Heart left ventricle (tissue), 16 donors: ENCODE measurements at places on chromosomes 11 and 22. TPM values are rescaled to one million over a fixed set of nuclear protein-coding genes. Genes with fewer than 3 reads are reported as not detected.

Gene MIOX
- not detected for total RNA-seq

Gene PHLDA2
- total RNA-seq: 1.0 TPM

Gene UBQLNL
- total RNA-seq: 0.16 TPM

Gene KRTAP5-8
- total RNA-seq: not detected

Gene OR52E2
- not detected for total RNA-seq

Gene P2RY6
- 1.2 TPM for total RNA-seq

Gene IFITM1
- total RNA-seq: 277 TPM

Gene GAB4
- not detected for total RNA-seq

Gene KCNJ1
- not detected for total RNA-seq

DNA sequence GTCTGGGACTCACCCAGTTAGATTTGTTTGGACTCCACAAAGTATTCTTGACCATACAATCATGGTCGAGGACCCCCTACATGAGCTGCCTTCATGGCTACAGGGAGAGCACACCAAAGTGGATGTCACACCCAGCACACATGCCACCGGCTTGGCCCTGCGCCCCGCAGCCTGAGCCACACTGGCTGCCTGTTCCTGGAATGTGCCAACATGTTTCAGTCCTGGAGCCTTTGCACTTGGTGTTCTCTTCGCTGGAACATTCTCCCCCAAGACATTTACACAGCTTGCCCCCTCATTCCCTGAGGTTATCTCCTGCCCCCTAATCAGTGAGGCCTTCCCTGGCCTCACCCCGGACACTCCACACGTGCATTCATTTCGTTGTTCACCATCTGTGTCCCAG, 46.0 kb downstream of the PPARA start:
- DNase-seq: peak; percentile 64
- no peaks in the 10 kb centered on the region for H3K27me3 ChIP-seq
- H3K36me3 ChIP-seq: peaks cover 38% of the 10 kb centered on the region
- peak overlapping the region; percentile 48 for H3K27ac ChIP-seq
- H3K4me1 ChIP-seq: peaks cover 10% of the 10 kb centered on the region

- peak overlapping the region; percentile 34 for H3K4me3 ChIP-seq
- peaks cover 1% of the 10 kb centered on the region for H3K36me3 ChIP-seq
- peaks cover 82% of the 10 kb centered on the region for H3K4me1 ChIP-seq
Measured at GRCh38 chr11:1485504-1485885, 1.1 kb downstream of the MOB2 start.

GRCh38 chr22:28978158-28978557, 83.5 kb downstream of the C22orf31 start:
- no peak for DNase-seq
- H3K27ac ChIP-seq: peak overlapping the region; percentile 34
- H3K4me1 ChIP-seq: peaks cover 18% of the 10 kb centered on the region
- no peaks in the 10 kb centered on the region for H3K27me3 ChIP-seq
- no peaks in the 10 kb centered on the region for H3K36me3 ChIP-seq
- H3K4me3 ChIP-seq: no peak overlapping the region

DNA sequence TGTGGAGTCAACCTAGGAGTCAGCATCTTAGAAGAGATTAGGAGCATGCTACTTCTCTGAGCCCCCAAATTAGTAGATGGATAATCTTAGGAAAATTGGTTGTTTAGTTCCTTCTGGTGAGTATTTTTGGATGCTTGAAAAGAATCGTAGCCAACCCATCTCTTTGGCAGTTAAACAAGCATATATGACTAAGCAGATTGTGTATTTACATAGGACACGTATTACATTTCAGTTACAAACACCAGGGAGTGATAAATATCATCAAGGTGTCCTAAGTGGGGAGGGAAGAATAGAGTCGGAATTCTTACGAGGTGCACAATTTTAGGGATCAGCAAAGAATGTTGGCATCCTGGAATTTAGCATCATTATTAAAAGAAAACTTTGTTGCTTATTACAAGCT, 13.5 kb downstream of the PLET1 start:
- H3K4me3 ChIP-seq: no peak overlapping the region
- no peak for DNase-seq
- no peaks in the 10 kb centered on the region for H3K27me3 ChIP-seq
- no peaks in the 10 kb centered on the region for H3K4me1 ChIP-seq
- H3K27ac ChIP-seq: no peak overlapping the region

- H3K4me1 ChIP-seq: no peaks in the 10 kb centered on the region
- no peak overlapping the region for H3K4me3 ChIP-seq
- H3K27me3 ChIP-seq: peaks cover 3% of the 10 kb centered on the region
- no peak for DNase-seq
- H3K36me3 ChIP-seq: no peaks in the 10 kb centered on the region
Measured at GRCh38 chr22:35489239-35489638, 51.4 kb upstream of the RASD2 start.

GRCh38 chr22:22375576-22376351, 131.2 kb downstream of the VPREB1 start:
- DNase-seq: no peak
- H3K36me3 ChIP-seq: no peaks in the 10 kb centered on the region
- no peak overlapping the region for H3K27ac ChIP-seq
- peaks cover 4% of the 10 kb centered on the region for H3K4me1 ChIP-seq
- no peak overlapping the region for H3K4me3 ChIP-seq
- peaks cover 40% of the 10 kb centered on the region for H3K27me3 ChIP-seq

DNA sequence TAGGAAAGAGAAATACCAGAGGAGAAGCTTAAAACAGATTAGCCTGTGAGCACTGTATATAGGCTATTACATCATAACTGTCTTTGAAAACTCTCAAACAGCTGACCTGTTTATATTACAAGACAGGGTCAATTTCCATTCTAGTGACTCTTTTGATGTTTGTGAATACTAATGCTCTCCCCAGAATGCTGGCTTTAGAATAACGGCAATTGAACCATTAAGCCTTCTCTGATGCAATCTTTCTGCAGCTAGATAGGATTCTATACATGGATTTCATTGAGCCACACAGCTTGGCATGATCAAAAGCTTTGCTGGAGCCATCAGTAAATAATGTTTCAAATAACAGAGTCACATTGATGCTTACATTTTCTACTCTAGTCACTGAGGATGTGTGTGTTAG, 122.7 kb upstream of the FAT3 start:
- no peaks in the 10 kb centered on the region for H3K27me3 ChIP-seq
- DNase-seq: no peak
- H3K36me3 ChIP-seq: no peaks in the 10 kb centered on the region
- H3K4me3 ChIP-seq: no peak overlapping the region

GRCh38 chr11:119832202-119832935, 103.4 kb upstream of the NECTIN1 start:
- no peaks in the 10 kb centered on the region for H3K27me3 ChIP-seq
- H3K4me3 ChIP-seq: no peak overlapping the region
- H3K27ac ChIP-seq: no peak overlapping the region
- no peaks in the 10 kb centered on the region for H3K36me3 ChIP-seq
- DNase-seq: no peak

DNA sequence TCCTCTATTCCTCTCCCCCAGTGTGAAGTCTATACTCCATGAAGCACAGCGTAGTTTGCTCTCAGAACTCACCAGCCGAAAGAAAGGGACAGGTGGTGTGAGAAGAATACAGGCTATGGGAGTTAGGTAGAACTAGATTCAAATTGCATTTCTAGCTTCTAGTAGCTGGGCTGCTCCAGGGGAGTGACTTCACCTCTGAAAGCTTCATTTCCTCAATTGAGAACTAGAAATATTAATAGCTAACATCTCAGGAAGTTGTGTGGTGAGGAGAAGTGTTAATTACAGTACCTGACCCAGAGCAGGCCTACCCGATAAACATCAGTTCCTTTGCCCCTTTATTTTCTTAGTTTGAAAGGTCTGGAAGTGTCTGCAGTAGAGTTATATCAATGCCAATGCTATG, 484.7 kb upstream of the TENM4 start:
- no peak overlapping the region for H3K27ac ChIP-seq
- no peak for DNase-seq
- no peaks in the 10 kb centered on the region for H3K4me1 ChIP-seq
- H3K36me3 ChIP-seq: no peaks in the 10 kb centered on the region

GRCh38 chr11:71998649-71999310, at the start of gene IL18BP:
Gene IL18BP (plus strand): TSS chr11:71998909. CDS start chr11:71999985, 1,076 bp downstream.
- H3K27ac ChIP-seq: peak within 1 kb of the TSS; percentile 43
- peaks cover 14% of the 10 kb centered on the region for H3K4me1 ChIP-seq
- peaks cover 40% of the 10 kb centered on the region for H3K36me3 ChIP-seq
- H3K4me3 ChIP-seq: peak within 1 kb of the TSS; percentile 37
- no peak for DNase-seq

- peak; percentile 68 for DNase-seq
- no peaks in the 10 kb centered on the region for H3K27me3 ChIP-seq
- H3K4me3 ChIP-seq: no peak overlapping the region
- H3K36me3 ChIP-seq: no peaks in the 10 kb centered on the region
Measured at GRCh38 chr11:44939673-44940395, 10.8 kb downstream of the TP53I11 start.

GRCh38 chr11:123173040-123173855, 21.8 kb downstream of the CLMP start:
- H3K4me3 ChIP-seq: no peak overlapping the region
- no peak overlapping the region for H3K27ac ChIP-seq
- no peaks in the 10 kb centered on the region for H3K4me1 ChIP-seq
- H3K27me3 ChIP-seq: peaks cover 4% of the 10 kb centered on the region
- DNase-seq: no peak

DNA sequence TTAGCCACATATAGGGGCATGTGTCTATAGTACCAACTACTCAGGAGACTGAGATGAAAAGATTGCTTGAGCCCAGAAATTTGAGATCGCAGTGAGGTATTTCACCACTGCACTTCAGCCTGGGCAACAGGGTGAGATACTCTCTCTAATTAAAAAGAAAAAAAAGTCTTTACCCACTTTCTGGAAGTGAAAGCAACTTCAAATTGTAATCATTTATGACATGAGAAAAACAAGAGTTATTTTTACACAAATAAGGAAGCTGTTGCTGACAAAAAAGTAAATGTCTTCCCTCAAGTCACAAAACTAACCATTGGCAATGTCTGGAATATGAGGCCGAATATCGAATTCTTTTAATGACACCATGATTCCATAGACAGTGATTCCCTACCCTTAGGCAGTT, 71.4 kb downstream of the GLYATL1 start:
- H3K36me3 ChIP-seq: no peaks in the 10 kb centered on the region
- no peak overlapping the region for H3K27ac ChIP-seq
- no peak for DNase-seq
- H3K27me3 ChIP-seq: no peaks in the 10 kb centered on the region

GRCh38 chr22:49356428-49356827, 471.2 kb downstream of the BRD1 start:
- DNase-seq: no peak
- no peak overlapping the region for H3K4me3 ChIP-seq
- H3K27me3 ChIP-seq: peaks cover 5% of the 10 kb centered on the region
